ENCODE measurements at places on chromosomes 11 and 22.

DNA sequence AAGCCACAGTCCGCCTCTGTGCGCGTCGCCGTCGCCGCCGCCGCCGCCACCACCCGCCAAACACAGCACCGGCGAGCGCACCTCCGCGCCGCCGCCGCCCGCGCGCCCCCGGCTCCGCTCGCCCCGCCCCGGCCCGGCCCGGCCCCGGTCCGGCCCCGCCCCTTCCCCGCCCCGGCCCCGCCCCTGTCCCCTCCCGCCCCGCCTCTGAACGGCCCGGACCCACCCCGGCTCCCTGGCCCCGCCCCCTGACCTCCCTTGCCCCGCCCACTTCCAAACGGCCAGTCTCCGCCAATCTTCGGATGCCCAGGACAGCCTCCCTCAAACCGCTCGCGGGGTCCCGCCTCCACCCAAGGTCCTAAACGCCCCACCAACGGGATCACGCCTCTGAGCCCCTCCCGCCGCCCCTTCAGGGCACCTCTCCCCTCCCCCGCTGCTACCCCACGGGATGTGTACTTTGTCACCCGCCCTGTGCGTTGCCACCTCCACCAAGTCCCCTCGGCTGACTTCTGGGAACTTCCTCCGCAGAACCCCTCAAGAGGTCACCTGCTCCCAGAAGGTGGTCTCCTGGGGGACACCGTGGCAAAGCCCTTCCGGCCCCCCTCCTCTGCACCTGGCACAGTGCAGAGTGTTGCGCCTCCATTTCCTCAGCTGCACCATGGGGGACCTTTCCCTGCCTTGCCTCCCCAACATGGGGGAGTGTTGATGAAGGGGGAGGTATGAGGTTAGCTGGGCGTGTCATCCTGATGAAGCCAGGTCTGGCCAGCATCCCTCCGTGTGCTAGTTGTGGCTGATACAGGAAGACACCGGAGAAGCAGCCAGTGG is at the start of gene KIAA0930:
TSS of gene KIAA0930 (minus strand) at position 85 of the 822 bp plus-strand sequence. CDS start 191 bp downstream, outside the sequence.
- peak; percentile 82 for DNase-seq

GRCh38 chr22:48554893-48555572 is 1272.6 kb downstream of the BRD1 start:
- DNase-seq = no peak

- DNase-seq = no peak
Measured at GRCh38 chr11:94796190-94796580, 28.0 kb downstream of the AMOTL1 start.

DNA sequence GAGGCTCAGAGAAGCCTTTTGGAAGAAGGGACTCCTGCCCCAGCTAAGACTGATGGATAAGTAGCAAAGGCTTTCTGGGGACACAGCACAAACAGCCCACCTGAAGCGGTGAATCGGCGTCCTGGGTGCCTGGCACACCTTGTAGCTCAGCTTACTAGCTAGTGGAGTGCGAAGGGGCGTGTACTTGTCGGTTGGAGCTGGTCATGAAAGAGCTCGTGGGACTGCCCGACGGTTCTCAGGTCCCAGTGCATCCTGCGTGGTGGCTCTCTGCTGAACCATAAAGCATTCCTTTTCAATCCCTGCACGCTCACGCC is 690 bp upstream of the UVRAG start:
- DNase-seq = no peak

- DNase-seq = no peak
Measured at GRCh38 chr22:17974087-17974486, 50.3 kb downstream of the MICAL3 start.

GRCh38 chr11:76250520-76251225 is 44.4 kb upstream of the WNT11 start:
- no peak for DNase-seq

DNA sequence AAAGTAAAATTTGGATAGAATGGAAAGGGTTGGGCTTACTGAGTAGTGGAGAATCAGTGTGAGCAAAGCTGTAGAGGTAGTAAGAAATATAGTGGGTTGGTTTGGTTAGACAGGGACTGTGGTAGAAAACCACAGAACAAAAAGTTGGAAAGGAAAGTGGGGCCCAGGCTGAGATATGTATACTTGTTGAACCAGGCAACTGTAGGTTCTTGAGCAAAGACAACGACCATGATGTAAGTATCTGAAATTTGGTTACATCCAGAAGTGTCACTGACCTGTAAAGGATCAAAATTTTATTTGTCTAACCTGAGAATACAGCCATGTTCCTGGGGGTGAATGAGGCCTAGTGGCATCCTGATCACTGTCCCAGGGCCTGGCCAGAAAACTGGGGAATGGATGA is 114.1 kb downstream of the STIM1 start:
- peak; percentile 49 for DNase-seq

GRCh38 chr22:50398831-50399648 is 55.9 kb downstream of the PPP6R2 start:
- no peak for DNase-seq

DNA sequence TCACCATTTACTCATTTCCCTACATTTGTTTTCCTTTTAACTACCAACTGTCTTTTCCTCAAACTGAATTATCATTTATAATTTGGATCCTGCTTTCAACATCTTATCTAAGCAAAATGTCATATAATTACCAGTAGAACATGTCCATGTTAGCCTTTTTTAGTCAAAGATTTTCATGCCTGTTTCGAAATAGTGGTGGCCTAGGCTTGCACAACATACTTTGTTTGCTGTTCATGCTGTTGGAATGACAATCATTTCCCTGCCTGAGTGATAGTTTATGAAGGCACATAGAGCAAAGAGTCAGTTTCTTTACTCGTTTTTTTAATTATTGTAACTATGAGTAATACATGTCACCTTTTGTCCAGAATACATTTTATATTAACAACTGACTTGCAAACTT is 144.3 kb upstream of the ANO3 start:
- no peak for DNase-seq

- no peak for DNase-seq
Measured at GRCh38 chr11:66850588-66851238, 6.2 kb upstream of the LRFN4 start.

- DNase-seq = peak; percentile 98
Measured at GRCh38 chr22:39519681-39520225, 609 bp upstream of the ATF4 start.

DNA sequence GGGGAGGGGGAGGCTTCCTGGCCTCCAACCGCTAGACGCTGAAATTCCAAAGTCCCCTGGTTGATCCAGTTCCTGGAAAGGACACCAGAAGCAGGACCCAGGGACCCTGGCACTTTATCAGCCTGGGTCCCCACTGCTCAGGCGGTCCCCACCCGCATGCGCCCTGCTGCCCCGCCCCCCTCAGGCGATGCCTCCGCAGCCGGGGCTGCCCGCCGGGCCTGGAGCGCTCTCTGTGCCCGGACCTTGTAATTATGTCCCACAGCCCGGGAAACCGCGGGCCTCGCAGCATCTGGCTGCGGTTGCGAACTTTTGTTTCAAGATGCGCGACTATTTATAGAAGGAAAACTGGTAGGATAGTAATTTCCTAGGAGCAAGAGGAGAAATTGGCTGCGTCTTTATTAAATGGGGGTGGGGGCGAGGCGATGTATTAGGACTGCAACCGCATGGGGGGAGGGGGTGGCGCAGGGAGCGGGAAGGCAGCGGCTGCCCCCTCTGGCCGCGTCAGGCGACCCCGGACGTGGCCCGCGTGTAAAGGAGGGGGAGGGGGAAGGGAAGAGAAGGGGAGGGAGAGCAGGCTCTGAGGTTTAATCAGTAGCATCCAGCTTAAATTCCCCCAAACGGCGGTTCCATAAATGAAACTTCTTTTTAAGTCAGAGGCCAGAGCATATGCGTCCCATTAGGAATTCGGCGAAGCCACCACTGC is 6.1 kb downstream of the WNT7B start:
- DNase-seq = no peak

GRCh38 chr22:44523981-44524759 is 26.1 kb upstream of the RTL6 start:
- DNase-seq = no peak

GRCh38 chr11:4050138-4050537 is 44.5 kb upstream of the RRM1 start:
- no peak for DNase-seq

DNA sequence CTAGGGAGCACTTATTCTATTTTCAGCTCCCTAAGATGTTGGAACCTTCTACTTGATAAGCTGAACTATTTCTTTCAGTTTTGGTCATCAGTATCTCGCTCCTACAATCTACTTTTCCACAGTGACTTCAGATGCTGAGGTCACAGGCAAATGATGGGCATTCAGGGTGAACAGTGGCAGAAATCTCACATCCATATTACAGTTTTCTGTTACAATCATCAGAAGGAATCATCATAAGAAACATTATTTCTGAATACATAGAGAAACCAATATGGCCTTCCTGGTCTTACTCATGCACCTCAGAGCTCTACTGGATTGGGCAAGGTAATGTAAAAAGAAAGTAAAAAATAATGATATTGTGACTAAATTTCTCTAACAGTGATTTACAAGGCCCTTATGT is 39.4 kb upstream of the DDI1 start:
- no peak for DNase-seq

DNA sequence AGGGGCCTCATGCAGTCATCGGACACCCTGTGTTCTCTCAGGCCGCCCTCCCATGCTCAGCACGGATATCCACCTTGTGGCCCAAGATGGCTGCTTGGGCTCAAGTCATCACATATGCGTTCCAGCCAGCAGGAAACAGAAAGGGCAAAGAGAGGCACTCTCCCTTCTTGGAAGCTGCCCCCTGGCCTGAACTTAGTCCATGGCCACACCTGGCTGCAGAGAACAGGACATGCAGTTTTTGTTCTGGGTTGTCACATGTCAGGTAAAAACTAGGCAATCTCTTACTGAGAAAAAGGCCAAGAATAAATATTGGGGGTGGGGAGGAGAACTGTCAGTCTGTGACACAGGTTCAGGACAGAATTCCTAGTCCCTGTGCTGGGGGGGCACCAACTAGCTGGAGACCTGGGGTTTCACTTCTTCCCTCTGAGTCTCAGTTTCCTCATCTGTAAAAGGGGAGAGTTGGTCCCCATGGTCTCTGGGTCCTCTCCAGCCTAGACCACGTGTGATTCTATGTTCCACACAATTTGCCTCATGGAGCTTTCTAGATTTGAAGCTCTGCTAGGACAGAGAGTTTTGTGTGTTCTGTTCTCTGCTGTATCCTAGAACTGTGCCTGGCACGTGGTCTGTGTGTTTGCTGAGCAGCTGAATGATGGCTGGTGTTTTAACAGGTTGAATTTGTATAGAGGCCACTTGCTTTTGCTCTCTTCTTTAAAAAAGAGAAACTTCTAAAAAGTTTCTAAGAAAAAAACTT is 107.2 kb upstream of the ANO1 start:
- no peak for DNase-seq

DNA sequence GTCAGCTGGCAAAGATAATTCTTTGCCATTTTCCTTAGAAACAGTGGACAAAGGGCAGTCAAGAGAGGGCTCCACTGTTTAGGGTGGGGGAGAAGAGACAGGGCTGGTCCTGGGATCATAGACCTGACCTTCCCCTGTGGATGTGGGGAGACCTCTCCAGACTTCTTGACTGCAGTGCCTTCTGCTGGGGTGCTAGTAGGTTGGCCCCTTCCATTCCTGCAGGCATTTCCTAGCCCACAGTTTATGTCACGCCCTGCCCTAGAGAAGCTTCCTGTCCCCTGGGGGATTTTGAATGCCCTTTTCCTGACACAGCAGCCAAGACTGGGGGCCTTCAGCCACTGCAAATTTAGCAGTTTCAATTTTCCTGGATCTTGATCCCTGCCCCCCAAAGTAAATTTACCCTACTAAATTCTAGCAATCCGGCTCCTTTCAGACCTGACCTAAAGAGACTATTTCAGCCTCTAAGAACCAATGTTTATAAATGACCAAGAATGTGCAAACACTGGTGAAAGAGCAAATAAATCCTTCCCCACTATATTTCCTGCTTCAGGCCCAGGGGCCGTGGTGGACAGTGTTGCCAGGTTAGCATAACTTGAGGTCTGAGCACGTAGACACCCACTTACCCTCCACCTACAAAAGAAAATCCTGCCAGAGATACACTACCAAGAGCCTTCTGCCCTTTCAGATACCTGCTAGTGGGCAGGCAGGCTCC is 58.4 kb downstream of the PPFIBP2 start:
- no peak for DNase-seq
